NCI-H2081 treated with DMSO at 0.1 percent for 48 hours (cell line): ENCODE measurements at places on chromosomes 6 and 20.

GRCh38 chr6:33633462-33634158, 12.5 kb downstream of the ITPR3 start:
- no peak for DNase-seq

DNA sequence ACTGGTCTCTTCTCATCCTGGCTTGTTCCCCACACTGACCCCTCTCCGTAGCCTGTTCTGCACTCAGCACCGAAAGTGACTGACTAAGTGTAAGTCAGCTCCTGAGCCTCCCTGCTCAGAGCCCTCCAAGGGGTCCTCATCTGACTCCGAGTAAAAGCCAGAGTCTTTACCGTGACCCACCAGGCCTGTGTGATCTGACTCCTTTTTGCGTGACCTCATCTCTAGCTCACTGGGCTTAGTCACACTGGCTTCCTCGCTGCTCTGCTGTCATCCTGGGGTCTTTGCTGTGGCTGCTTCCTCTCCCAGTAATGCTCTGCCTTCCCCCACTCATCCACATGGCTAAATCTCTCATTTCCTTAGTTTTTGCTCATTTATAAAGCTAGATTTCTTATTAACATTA, 116.6 kb downstream of the PLCB4 start:
- no peak for DNase-seq

- DNase-seq = no peak
Observed at GRCh38 chr6:27254566-27254965, 7.1 kb downstream of the PRSS16 start.

DNA sequence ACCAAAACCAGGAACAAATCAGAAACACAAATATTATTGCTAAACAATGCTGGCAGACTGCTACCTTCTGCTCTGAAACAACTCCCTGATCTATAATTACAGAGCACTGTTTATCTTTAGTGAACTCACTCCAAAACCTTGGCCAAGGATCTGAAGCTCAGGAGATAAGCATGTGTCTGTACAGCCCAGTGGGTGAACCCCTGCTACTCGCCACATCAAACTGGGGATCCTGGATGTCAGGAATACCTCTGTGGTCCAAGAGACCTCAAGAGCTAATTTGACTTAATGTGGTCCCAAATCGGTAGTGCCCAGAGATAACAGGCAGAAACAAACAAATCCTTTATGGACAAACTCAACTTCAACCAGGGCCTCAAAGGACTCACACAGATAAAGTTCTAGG, 381.8 kb downstream of the KIF16B start:
- no peak for DNase-seq

- DNase-seq = no peak
Observed at GRCh38 chr20:63452821-63453523, 19.5 kb downstream of the KCNQ2 start.

DNA sequence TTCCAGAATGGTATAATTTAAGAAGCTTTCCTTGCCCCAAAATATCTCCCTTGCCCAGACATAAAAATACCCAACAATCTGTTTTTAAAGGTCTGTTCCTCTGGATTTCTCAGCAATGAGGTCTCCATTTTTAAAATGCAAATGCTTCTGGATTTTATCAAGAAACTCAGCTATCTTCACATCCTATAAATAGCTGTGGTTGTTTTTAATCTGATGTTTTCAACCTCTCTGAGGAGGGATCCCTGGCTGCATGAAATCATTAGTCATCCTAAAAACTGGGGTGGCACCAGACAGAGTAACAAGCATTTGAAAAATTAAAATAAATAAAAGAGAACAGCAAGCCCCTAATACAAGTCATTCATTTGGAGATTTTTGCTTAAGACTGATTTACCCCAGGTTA, 168.5 kb upstream of the ID4 start:
- no peak for DNase-seq

DNA sequence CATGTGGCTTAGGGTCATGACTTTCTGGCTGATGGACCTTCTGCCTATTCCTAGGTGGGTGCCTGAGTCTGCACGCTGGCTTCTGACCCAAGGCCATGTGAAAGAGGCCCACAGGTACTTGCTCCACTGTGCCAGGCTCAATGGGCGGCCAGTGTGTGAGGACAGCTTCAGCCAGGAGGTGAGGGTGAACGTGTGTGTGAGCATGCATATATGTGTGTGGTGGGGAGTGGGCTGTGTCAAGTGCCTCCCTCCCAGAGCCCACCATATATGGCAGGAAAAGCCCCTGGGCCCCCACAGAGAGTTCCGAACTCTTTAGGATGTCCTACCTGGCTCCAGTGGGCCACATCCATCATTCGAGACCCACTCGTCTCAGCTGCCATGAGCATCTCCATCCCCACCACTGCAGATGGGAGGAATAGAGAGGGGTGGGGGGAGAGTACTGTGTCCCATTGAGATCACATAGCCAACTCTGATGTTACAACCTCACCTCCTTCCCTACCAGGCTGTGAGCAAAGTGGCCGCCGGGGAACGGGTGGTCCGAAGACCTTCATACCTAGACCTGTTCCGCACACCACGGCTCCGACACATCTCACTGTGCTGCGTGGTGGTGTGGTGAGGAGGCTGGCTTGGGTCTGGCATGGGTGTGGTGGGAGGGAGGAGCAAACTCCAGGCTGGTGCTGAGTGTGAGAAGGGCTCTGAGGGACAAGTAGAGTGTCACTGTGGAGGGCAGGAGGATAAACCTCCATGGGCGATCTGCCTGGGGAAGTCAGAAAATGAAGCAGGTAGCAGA, 3.2 kb downstream of the SLC22A7 start:
- no peak for DNase-seq

GRCh38 chr20:23477223-23477622, 13.7 kb upstream of the CST8 start:
- DNase-seq = no peak

GRCh38 chr6:112113918-112114317, 26.5 kb downstream of the FAM229B start:
- DNase-seq = no peak

DNA sequence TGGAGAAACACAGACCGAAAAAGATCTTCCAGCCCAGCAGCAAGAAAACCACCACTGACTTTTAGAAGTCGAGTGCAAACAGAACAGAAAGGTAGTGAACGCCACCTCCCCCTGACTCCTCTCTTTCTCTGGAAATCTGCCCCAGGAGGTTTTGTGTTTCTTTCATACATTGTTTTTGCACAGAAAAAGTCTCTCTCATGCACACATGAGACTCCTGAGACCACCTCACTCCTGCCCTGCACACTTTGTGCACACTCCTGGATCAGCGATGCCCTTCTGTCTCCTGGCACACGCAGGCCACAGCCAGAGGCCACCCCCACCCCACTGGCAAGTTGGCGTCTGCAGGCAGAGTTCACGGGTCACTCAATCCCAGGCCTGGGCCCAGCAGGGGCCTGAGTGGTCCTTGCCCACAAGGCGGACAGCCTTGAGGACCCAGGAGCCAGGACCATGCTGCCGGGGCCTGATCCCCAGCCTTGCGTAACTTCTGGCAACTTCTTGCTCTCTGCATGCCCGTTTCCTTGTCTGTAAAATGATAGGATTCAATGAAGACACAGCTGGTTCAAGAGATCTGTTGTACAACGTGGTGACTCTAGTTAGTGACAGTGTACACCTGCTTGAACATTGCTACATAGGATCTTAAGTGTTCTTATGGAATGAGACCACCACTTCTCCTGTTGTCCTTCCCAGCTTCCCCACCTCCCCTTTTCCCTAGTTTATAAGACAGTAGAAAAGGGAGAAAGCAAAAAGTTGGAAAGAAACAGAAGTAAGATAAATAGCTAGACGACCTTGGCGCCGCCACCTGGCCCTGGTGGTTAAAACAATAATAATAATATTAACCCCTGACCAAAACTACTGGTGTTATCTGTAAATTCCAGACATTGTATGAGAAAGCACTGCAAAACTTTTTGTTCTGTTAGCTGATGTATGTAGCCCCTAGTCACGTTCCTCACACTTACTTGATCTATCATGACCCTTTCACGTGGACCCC, 30.2 kb upstream of the CST7 start:
- no peak for DNase-seq

DNA sequence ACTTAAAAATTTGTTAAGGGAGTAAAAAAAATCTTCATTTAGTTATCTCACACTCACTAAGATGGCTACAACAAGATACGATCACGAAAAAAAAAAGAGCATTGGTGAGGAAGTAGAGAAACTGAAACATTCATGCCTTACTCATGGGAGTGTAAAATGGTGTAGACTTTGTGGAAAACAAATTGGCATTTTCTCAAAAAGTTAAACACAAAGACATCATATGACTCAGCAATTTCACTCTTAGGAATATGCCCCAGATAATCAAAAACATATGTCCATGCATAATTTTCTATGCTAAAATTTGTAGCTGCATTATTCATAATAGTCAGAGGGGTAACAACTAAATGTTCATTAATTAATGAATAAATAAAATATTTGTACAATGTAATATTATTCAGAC, 120.9 kb upstream of the IRAK1BP1 start:
- no peak for DNase-seq

- no peak for DNase-seq
Observed at GRCh38 chr20:51918561-51918960, 116.2 kb upstream of the SALL4 start.

- no peak for DNase-seq
Observed at GRCh38 chr6:6738922-6739716, 150.6 kb downstream of the LY86 start.

- DNase-seq = no peak
Observed at GRCh38 chr6:235763-236360, 56.4 kb upstream of the DUSP22 start.

DNA sequence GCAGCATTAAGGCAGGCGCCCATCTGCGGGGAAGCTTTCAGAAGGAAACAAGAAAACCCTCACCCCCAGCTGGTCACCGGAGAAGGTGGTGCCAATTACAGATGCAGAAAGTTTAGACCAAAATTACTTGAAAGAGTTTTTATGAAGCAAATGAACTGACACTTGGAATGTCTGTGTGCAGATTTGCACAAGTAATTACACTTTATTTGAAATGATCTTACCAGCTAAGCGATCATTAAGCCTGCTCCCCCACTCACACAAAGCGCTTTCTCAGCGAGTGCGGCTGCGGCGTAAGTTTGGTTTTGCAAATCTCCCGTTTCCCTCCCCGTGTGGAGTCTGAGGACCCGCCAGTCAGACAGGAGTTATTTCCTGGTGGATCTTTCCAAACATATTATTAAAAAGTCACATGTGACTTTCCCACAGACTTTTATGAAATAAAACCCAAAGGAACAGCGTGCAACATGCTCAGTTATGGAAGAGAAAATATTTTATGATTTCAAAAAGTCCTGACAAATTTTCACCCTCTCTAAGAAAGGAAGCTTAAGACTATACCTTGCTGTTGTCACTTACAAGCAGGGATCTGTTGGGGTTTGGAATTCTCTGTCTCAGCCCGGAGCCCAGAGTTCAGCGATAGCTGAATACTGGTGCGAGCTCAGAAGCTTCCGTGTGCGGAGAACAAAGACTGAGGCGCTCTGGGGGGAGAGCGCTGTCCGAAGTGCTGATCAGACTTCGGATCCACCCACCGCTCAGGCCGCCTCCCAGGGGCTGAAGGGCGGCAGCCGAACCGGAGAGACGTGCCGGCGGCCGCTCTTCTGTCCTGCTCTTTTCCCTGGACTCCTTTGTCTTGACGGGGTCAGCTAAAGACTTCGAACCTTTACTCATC, 2.7 kb upstream of the MYT1 start:
- DNase-seq = no peak

- no peak for DNase-seq
Observed at GRCh38 chr20:54078296-54078984, 8.0 kb upstream of the BCAS1 start.
